ENCODE measurements at places on chromosomes 6 and 20.

GRCh38 chr20:44209686-44210405 lies 725 bp downstream of the OSER1 start:
- no peak for DNase-seq

DNA sequence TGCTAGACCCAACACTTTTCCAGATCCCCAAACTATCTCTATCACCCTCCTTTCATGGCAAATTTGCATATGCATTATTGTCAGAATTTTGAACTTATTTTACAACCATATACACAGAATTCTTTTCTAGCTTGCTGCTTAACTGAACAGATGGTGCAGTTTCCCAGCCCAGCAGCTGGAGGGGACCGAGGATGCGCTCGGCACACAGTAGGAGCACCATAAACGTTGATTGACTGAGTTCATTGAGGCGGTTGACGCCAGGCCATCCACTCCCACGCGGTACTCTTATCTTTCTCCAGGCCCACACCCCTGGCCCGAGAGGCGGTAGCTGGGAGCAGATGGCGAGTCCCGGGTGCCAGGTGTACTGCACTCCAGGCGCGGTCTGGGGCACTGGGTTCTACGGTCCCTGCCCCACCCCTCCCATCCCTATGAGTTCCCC lies 6.8 kb upstream of the SOX4 start:
- no peak for DNase-seq

- DNase-seq = no peak
These were observed 209.9 kb downstream of the LY86 start for GRCh38 chr6:6798448-6798860.

DNA sequence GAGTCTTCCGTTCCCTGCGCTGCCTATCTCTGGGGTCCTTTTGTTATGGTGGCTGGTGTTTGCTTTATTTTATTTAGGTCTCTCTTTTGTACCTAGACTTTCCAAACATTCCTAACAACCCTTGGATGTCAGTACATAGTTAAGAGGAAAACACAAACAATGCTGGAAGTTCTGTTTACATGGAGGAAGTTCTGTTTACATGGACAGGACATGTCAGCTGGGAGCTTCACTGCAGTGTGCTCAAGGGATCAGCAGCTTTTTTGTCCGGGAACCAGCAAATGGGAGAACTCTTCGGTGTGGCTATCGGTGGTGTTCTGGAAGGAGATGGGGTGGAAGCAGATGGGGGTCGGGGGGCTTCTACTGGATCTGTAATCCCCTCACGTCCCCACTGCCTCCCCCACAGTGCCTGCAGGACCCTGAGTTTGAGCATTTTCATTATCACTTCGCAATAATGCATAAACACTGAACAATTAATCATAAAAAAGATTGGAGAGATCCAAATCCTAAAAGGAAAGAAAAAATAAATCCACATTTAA lies 2.7 kb downstream of the SERPINB6 start:
- no peak for DNase-seq

GRCh38 chr6:11036351-11036740 lies 7.8 kb downstream of the ELOVL2 start:
- DNase-seq = no peak
